Adrenal gland (tissue), 19 donors: ENCODE measurements at places on chromosomes 16 and 17. TPM values are rescaled to one million over a fixed set of nuclear protein-coding genes. Genes with fewer than 3 reads are reported as not detected.

- no peak for DNase-seq
Observed at GRCh38 chr17:34771891-34772290, 189.4 kb downstream of the CCT6B start.

GRCh38 chr17:49509588-49509917 lies 14.5 kb downstream of the NGFR start:
- no peak for DNase-seq

- DNase-seq: no peak
Observed at GRCh38 chr16:53320992-53321391, 113.3 kb upstream of the RBL2 start.

- DNase-seq: no peak
Observed at GRCh38 chr17:45016237-45016636, 35.2 kb downstream of the DCAKD start.

Gene FAM234A
- 132 TPM for total RNA-seq

DNA sequence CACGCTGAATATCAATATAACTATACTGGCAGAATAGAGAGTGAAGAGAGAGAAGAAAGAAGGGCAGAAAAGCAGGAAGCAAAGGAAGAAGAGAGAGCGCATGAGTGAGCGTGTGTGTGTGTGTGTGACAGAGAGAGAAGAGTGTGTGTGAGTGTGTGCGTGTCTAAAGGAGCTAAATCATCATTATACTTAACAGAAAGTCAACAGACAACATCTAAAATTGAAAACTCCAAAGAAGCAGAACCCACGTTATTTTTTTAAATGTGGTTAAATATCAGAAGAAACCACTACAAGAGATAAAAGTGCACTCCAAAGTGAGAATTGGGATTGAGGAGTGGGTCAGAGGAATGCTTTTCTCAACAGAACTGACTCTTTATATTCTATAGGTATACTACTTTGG lies 77.2 kb downstream of the BRIP1 start:
- DNase-seq: no peak

DNA sequence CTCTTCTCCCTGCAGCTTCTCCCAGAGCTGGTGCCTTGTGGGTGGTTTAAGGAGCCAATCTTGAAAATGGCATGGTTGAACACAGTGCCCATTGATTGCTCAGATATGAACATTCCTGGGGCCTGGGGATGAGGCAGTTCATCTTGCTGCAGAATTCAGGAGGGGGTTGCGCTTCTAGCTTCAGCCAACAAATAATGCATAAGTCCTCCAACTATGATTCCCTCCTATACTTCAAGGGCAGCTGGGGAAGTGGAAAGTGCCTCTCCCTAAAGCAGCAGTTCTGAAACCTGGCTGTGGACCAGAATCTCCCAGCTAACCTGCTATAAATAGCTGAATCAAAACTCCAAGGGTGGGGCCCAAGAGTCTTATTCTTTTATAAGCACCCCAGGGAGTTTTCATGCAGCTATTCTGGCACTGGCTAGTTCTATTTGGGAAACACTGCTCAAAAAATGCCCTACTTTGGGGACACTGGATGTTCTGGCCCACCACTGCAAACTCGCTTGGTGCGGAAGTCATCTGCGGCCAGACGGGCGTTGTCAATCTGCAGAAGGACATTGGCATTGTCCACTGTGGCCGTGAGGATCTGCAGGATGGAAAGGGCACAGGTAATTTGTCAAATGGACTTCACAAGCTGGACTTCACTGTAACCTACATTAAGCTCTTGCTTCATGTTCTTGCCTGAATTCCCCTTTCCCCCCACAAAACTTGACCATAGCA lies 130.3 kb downstream of the CCDC144A start:
- no peak for DNase-seq

GRCh38 chr17:32357615-32358014 lies 7.7 kb downstream of the ZNF207 start:
- DNase-seq: no peak

- DNase-seq: no peak
Observed at GRCh38 chr17:82452162-82452561, 1.6 kb upstream of the CYBC1 start.

DNA sequence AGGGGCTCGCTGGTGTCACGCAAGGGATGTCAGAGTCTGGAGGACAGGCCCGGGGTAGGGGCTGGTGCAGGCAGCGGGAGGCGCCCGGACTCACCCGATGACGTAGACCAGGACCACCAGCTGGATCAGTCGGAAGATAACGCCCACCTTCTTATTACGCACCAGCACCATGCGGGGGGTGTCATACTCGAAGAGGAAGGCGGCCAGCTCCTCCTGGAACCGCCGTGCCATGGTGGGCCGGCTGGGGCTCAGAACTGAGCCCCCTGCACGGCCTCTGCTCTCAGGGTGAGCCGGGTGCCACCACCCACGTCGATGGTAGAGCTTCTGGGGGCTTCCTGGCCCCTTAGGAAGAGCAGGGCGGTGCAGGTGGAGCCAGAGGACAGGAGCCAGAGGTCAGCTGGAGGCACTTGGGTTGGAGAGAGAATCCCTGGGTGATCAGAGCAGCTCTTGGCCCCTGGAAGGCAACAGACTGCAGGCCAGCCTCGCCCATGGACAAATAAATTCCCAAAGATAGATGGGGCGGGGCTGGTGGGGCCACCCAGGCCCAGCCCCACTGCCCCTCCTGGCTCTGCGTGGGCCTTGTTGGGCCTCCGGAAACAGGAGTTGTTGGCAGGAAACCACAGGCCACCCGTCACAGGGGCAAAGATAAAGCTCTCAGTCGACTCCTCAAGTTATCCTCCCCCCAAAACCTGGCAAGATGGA lies at the start of gene P2RX1:
Gene P2RX1, minus strand, starts transcription at position 471 of the 702 bp plus-strand sequence. Its CDS starts 240 bp downstream, at position 231.
- DNase-seq: no peak

Gene ZNF423
- total RNA-seq: 6.3 TPM

Gene ZNF778
- total RNA-seq: 3.5 TPM

GRCh38 chr17:17922070-17922614 lies 50.1 kb downstream of the TOM1L2 start:
- DNase-seq: no peak

DNA sequence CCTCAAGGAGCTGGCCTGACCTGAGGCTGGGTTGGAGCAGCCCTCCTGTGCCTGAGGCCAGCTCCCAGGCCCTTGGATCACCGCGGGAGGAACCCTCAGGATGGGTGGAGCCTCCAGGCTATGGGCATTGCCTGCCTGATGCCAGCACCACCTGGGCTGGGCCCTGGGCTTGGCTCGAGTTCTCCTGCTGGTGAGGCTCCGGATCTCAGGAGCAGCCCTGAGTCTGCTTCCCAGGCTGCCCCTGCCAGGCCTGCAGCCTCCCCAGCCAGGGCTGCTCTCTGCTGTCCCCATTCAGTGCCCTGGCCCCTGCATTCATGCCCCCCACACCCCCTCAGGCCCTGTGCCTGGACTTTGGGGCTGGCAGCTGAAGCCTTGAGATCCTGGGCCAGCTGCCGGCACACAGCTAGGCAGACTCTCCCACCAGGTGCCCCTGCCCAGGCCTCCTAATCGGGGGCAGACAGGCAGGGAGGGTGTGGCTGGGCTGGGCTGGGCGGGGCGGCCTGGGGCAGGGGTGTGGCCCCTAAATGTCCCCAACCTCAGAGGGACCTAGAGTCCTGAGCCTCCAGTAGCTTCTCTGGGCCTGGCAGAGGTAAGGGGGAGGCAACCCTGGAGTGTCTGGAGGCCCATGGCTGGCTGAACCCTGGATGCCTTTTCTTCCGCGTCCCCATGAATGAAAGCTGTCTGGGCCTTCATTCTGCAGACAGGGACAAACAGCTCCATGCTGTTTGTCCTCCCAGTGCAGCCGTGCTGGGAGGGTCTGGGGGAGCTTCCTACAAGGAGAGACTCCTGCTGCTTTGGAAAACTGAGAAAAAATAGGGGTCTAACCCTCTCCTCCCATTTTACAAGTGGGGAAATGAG lies 1.1 kb upstream of the PIGQ start:
- DNase-seq: no peak

GRCh38 chr16:79192904-79193303 lies 407.6 kb downstream of the MAF start:
- DNase-seq: no peak

DNA sequence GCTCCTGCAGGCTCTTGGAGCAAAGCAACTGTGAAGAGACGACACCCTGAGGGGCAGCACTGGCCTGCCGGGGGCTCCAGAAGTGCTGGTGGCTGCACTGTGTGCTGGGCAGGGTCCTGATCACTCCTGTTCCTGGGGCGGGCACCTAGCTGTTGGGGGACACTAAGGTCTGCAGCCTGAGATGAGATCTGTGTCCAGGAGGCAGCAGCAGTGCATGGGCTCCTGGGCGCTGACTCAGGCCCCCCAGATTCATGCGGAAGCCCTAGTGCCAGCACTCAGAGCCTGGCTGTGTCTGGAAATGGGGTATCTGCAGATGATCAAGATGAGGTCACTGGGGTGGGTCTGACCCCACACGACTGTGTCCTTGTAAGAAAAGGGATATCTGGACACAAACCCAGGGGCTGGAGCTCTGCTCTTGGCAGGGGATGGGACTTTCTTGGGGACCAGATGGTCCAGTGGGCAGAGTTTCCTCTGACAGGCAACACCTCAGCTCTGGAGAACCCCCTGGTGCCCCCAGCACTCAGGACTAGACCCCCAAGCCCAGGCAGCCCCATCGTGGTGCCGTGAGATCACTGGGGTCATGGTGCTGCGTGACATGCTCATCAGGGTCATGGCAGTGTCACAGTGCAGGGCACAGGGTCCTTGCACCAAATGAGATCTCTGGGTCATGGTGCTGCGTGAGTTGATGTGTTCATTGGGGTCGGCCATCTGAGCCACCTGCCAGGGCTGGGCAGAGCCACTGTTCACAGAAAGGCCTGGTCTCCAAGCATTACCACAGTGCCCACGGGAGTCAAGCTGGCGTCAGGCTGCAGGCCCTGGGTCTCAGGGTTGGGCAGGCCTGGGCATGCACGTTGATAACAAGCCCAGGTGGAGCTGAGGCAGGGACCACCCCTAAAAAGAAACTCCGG lies 9.5 kb downstream of the FAAP100 start:
- no peak for DNase-seq

DNA sequence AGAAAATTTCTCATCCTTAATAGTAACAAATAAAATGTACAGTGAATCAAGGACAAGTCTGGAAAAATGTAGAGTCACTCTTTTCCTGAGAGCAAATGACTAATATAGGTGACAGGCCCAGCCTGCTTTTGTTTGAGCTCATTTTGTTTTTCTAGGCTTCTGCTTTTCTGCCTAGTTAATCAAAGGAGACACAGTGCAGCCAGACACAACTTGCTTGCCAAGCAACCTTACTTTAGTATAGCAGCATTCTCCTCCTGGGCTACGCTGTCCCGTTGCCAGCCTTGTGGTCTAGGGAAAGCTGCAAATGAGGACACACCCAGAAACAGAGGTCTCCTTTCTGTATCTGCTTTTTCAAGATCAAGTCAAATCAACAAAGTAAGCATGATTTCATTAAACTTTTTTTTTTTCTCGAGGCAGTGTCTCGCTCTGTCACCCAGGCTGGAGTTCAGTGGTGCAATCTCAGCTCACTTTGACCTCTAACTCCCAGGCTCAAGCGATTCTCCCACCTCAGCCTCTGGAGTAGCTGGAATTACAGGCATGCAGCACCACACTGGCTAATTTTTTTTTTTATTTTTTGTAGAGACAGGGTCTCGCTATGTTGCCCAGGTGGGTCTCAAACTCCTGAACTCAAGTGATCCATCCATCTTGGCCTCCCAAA lies 17.2 kb downstream of the GINS3 start:
- peak; percentile 78 for DNase-seq

DNA sequence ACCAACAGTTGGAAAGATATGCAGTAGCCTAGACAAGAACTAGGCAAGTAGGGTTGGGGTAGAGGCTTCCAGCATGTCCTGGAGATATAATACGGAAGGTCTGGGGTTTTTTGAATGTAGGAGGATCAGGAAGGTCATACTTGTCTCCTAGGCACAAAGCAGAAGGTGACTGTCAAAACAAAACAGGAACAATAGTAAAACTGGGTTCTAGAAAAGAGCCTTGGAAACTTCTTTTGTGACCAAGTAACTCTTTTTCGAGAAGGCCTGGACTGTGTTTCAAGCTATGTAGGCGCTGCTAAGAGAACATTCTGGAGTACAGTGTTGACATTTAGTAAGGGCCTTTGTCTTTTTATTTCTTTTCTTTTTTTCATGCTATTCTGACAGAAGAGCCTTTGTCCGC lies 26.9 kb upstream of the TENT4B start:
- DNase-seq: no peak
